NCI-H1694 treated with DMSO at 0.1 percent for 48 hours (cell line): ENCODE measurements at places on chromosomes 3 and 15.
A peak's percentile ranks its signal among the peaks of the same experiment; 100 is the strongest.

DNA sequence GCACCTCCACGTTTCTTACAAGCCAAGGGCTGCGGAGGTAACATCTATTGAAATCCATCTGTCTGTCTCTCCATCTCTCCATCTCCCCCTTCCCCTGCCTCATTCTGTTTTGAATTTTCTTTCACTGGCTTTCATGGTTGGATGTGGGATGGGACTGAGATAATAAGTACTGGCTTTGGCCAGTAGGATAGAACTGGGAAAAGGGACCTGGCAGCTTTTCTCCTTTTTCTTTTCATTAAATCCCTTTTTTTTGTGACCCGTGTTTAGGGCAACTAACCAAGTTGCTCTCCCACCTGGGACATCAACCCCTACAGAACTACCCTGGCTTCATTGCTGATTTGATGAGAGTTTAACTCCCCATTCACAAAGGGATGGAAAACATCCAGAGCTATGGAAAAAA, 66.8 kb upstream of the ADAMTSL3 start:
- no peak for DNase-seq

- peak; percentile 28 for DNase-seq
Observed at GRCh38 chr15:41904541-41905005, 10.7 kb upstream of the SPTBN5 start.

DNA sequence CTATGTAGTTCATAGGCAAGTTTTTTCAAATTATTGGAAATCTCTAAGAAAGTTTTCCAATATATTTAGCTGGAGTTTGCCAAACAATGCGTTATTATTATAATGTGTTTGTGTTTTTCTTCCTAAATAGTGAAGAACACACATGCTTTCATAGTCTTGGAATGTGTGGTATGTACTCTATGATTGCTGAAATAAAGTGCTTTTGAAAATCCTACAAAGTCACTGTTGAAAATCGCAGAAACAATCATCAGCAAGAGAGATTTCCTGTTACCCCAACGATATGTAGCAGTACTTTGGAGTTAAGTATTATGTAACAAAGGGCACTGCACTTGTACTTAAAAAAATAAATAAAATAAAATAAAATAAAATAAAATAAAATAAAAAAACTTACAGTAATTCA, 796.2 kb downstream of the NAALADL2 start:
- DNase-seq, result no peak

DNA sequence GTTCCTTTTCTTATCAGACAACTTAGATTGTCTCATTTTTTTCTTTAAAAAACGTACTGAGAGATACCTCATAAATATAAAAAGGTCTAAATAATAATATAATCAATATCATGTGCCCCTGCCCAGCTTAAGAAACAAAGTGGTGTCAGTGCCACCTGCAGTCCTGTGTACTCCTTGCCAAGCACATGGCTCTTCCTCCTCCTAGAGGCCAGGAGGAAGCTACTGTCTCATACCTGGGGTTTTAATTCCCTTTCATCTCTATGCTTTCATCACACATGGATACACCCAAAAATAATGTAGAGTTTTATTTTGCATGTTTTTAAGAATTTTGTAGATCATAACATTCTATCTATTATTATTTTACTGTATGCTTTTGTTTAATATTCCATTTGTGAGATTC, 98.6 kb upstream of the C15orf61 start:
- DNase-seq, result no peak

DNA sequence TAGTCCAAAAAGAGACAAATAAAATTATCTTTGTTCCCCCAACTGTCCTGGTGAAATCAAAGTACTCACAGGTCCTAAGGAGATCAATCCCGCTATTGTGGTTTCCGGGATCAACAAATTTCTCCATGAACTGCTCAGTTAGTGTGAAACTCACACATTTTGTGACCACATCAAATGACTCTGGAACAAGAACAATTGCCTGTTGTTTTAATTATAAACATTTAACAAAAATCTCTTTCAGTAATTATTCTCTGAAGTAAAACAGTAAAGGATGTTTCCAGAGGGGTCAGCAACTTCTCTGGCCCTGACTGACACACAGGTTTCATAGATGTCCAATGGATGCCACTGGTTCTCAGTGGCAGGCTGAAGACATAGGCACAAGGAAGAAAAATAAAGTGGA, 3.9 kb downstream of the CLDND1 start:
- DNase-seq, result no peak

DNA sequence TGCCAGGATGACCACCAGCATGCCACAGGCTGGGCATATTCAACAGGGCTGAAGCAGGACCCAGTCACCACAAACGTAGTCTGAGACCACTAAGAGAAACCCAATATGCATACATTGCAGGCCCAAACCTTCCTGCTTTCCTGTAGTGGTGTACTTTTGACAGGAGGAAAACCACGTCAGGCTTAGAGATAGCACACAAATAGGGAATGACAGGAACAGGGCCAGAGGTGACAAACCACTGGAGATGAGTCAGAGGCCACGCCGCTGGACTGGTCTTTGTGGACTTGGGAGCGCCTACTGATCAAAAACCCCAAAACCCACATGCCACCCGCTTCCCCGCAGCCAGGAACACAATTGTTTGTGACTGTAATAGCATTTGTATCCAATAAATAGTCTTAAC, 3.6 kb upstream of the EFCAB12 start:
- DNase-seq, result no peak

GRCh38 chr3:197555281-197556261, at the start of gene BDH1:
Gene BDH1 (minus strand): TSS chr3:197555968. CDS start chr3:197546443, 9,525 bp downstream.
- DNase-seq, result peak; percentile 34

GRCh38 chr3:140358686-140359085, 319.2 kb upstream of the TRIM42 start:
- DNase-seq, result no peak

DNA sequence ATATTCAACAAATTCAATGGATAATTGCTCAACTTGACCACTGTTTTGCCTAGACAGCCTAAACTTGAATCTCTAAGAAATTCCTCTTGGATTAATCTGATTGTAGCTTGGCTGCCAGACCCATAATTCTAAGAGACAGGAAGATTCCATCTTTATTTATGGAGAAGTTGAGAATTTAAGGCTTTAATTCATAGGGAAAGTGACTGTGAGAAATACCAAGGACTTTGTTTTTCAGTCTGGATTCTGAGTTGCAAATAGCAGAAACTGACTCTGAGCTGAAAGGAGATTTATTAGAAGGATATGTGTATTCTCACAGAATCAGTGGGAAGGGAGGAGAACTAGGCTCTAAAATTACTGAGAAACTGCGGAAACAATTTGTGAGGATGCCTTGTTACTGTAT, 195.7 kb downstream of the OXSM start:
- DNase-seq, result no peak

DNA sequence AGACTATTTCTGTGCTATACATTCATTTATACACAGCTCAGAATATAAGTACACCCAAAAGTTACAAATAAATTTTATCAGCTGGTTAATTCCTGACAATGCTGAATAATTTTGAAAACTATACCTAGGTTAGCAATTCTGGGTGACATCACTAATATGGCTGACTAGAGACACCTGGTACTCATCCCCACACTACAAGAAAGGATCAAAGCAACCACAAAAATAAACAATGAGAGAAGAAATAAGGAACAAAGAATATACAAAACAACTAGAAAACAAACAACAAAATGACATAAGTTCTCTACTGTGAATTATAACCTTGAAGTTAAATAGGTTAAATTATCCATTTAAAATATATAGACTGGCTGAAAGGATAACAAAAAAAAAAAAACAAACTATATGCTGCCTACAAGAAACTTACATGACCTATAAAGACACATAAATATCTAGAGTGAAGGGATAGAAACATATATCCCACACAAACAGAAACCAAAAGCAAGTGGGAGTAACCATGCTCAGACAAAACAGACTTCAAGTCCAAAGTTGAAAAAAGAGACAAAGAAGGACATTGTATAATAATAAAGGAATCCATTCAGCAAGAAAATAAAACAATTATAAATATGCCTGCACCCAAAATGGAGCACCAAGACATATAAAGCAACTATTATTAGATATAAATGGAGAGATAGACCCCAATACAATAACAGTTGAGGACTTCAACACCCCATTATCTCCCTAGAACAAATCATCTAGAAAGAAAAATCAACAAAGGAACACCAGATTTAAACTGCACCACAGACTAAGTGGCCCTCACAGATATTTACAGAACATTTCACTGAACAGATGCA, 57.8 kb downstream of the IMPG2 start:
- DNase-seq, result no peak

- DNase-seq, result no peak
Observed at GRCh38 chr3:170038434-170039110, 777 bp downstream of the GPR160 start.

DNA sequence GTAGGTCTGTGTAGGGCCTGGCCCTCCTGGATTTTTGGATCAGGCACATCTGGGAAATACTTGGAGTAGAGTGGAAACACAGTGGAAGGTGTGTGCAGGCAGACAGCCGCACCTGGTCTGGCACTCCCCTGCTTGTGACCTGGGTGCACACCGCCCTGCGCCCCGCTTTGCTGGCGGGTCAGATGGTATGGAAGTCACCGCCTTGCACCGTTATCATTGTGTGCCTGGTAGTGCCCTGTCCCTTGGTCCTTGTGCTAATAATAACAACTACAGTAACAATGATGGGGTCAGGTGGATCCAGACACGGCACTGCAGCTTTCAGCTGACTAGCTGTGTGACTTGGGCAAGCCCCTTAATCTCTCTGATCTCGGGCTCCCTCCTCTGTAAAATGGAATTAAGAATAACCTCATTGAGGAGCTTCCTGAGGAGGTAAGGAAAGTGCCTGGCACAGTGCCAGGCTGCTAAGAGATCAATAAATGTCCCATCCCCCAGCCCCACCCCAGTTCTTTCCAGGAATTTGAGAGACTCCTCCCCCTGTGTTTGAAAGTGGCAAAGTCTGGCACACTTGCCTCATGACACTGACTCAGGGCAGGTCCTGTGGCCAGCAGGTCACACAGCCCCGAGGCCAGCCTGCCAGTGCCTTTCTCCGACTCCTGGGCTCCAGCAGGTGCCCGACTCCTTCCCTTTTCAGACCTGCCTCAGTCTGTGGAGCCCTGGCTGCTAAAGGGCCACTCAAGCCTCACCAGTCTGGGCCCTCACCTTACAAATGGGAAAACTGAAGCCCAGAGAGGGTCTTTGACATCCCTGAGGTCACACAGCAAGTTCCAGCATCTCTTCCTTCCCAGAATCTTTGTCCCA, 9.8 kb downstream of the ISG20 start:
- DNase-seq, result no peak

- DNase-seq, result no peak
Observed at GRCh38 chr3:58325525-58325992, 7.1 kb upstream of the PXK start.

DNA sequence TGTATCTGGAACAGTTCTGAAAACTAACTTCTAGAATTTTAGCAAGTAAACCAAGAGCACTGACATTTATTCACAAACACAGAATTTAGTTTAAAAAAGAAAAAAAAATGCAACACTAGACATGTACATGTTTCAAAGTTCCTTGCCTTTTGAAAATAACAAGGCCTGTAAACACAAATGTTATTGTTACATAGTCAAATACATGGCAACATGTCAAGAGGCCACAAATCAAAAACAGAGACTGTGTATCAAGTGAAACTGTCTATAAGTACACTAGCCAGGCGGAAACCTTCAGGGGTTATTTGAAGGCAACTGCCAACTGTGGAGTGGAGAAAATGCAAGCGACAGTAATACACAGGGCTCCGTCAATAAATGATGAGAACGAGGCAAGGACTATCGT, 547.6 kb downstream of the FOXP1 start:
- no peak for DNase-seq

DNA sequence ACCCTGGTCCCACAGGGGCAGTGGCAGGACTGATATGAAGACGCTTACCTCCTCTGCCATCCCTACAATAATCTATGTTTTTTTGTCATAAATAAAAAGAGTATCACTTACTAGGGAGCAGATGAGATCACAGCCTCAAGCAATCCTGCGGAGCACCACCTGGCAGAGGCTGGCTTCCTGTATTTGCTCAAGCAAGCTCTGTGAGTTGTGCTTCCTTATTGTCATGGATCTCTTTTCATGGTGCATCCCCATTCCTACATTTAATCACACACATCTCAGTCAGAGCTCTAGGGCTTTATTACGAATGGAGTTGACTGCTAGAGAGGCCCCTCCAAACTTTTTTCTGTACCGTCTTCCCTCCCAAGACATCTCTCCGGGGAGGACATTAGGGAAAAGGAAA, 186.0 kb downstream of the UBE2E2 start:
- no peak for DNase-seq

- DNase-seq, result no peak
Observed at GRCh38 chr3:144593881-144594280, 622.3 kb downstream of the DIPK2A start.

- DNase-seq, result peak; percentile 19
Observed at GRCh38 chr15:28125673-28126651, 26.8 kb upstream of the OCA2 start.

DNA sequence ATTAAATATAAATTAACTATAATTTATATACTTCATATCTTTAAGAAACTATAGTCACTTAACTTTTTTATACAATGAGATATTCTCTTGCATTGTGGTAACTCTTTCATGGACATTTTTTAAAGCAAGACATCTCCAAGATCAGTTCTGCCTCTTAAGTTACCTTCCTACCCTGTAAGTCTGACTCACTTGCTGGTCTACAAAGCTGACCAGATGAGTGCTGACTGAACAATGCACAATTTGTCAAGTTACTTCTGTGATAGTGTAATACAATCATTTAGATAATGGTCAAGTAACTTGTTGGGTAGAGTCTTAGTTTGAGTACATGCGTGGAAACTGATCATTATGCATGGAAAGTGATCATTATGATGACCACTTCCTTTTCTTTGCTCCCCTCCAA, 145.9 kb downstream of the MEIS2 start:
- DNase-seq, result no peak
